ENCODE measurements at places on chromosomes 7 and 10. TPM values are rescaled to one million over a fixed set of nuclear protein-coding genes. Genes with fewer than 3 reads are reported as not detected.

DNA sequence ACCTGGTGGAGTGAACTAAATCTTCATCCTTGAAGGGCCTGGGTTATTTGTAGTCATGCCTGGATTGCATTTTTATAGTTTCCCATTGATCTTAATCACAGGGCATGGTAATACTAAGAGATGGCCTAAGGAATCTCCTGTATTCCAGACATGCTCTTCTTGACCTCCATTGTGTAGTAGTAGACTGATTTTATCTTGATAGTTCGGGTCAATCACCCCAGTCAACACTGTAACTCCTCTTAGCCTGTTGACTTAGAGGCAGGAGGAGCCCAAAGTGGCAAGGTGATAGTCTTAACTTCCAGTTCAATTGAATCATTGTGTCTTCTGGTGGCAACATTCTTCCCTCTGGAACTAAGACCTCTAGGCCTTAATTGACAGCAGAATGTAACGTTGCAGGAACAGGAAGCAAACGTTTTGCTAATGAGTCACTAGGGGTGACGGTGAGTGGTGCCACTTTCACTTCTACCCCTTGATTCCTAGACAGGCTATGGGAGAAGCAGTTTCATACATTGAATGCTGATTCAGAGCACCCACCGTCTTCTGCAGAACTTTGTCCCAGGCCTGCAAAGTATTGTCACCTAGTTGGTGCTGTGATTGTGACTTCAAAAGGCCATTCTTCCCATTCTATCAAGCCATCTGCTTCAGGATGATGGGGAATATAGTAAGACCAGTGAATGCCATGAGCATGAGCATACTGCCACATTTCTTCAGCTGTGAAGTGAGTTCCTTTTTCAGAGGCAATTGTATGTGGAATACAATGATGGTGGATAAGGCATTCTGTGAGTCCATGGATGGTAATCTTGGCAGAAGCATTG lies 24.0 kb upstream of the PAPSS2 start:
- DNase-seq, result no peak
- H3K36me3 ChIP-seq, result no peaks in the 10 kb centered on the region
- H3K27ac ChIP-seq, result no peak overlapping the region

The HYAL4 gene
- not detected for total RNA-seq

The ADAM12 gene
- total RNA-seq, result 25.8 TPM

DNA sequence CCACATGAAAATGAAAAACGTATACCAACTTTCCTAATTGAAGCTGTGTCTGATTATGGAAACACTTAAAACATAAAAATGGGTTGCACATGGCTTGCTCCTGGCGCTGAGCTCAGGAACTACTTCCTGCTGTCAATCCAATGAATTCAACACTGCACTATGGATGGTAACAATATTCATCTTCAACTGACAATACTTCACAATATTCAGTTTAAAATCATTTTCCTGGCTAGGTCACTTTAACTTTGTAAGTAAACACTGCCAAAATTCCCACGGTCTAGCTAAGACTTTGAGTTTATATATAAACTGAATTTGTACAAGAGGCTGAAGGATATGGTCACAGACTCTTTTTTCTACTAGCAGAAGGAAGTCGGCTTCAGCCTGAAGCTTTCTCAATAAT lies 556.9 kb downstream of the TNS3 start:
- no peaks in the 10 kb centered on the region for H3K4me1 ChIP-seq
- H3K27me3 ChIP-seq, result no peaks in the 10 kb centered on the region
- H3K4me3 ChIP-seq, result no peak overlapping the region
- no peaks in the 10 kb centered on the region for H3K36me3 ChIP-seq

GRCh38 chr7:159105832-159106811 lies 38.5 kb downstream of the VIPR2 start:
- DNase-seq, result peak; percentile 13
- H3K27me3 ChIP-seq, result no peaks in the 10 kb centered on the region

Data from ovary (tissue), 10 donors.